ENCODE measurements at places on chromosomes 2 and 18. TPM values are rescaled to one million over a fixed set of nuclear protein-coding genes. Genes with fewer than 3 reads are reported as not detected.

Gene HMSD
- total RNA-seq: 0.25 TPM

Gene GBX2
- not detected for total RNA-seq

Gene ANAPC1
- 78.1 TPM for total RNA-seq

Gene IL36RN
- not detected for total RNA-seq

Gene CYB5A
- total RNA-seq: 54.6 TPM

Gene GNAL
- 0.22 TPM for total RNA-seq

Gene FN1
- total RNA-seq: 2,380 TPM

Gene NAB1
- 29.0 TPM for total RNA-seq

Data from uterine smooth muscle cell (primary cell).